Activated naive CD8-positive, alpha-beta T cell treated with anti-CD3 and anti-CD28 coated beads, Interleukin-2, amount 10 ng/mL, durations not matched to agents 7 days and 5 days (primary cell): ENCODE measurements at places on chromosomes 7 and 10. TPM values are rescaled to one million over a fixed set of nuclear protein-coding genes. Genes with fewer than 3 reads are reported as not detected.

GRCh38 chr7:44988701-44989100, 9.9 kb upstream of the MYO1G start:
- DNase-seq, result no peak
- peaks cover 33% of the 10 kb centered on the region for H3K4me1 ChIP-seq
- H3K4me3 ChIP-seq, result no peak overlapping the region
- peaks cover 26% of the 10 kb centered on the region for H3K36me3 ChIP-seq

- H3K4me3 ChIP-seq, result no peak overlapping the region
- no peaks in the 10 kb centered on the region for H3K27me3 ChIP-seq
- H3K36me3 ChIP-seq, result peaks cover 8% of the 10 kb centered on the region
- no peak overlapping the region for H3K27ac ChIP-seq
These were observed 107.9 kb downstream of the CYTH3 start for GRCh38 chr7:6164491-6164890.

- H3K36me3 ChIP-seq, result peaks cover 23% of the 10 kb centered on the region
- no peaks in the 10 kb centered on the region for H3K27me3 ChIP-seq
- no peak for DNase-seq
- peaks cover 27% of the 10 kb centered on the region for H3K4me1 ChIP-seq
- no peak overlapping the region for H3K27ac ChIP-seq
- no peak overlapping the region for H3K4me3 ChIP-seq
These were observed 51.3 kb downstream of the PRTFDC1 start for GRCh38 chr10:24900888-24901685.

DNA sequence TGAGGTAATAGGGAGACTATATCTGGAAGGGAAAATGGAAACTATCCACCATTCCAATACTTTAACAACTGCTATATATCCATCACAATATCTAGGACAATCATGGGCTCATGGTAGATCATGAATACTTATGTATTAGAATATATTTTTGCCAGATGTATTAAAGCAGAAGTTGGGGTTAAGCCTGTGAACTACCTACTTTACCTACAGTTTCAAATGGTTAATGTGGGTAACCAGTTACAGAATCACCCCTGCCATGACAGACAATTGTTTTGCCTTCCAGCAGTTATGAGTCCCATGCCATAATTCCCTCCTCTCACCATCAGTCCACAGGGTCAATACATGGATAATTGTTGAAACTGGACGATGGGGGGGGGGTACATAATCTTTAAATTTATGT, 29.9 kb upstream of the RAPGEF5 start:
- no peak overlapping the region for H3K27ac ChIP-seq
- DNase-seq, result no peak
- peaks cover 9% of the 10 kb centered on the region for H3K27me3 ChIP-seq
- no peak overlapping the region for H3K4me3 ChIP-seq
- H3K4me1 ChIP-seq, result no peaks in the 10 kb centered on the region
- H3K36me3 ChIP-seq, result no peaks in the 10 kb centered on the region

DNA sequence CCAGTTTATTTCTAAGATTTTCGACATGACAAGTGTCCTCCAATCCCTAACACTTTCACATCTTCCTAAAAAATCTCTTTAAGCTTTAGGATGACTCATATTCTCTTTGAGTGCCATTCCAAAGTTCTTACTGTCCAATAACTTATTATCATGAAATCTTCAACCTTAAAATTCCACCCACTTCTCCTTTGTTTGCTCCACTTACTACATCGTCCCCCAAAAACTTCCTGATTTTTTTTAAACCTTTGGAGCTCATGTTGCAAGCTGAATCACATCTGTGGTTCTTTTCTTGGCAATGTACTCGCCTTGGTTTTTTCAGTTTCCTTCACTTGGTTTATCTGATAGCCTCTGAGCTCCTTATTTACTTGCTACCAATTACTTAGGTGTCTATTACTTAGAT, 39.2 kb upstream of the JCAD start:
- peaks cover 25% of the 10 kb centered on the region for H3K27me3 ChIP-seq
- DNase-seq, result no peak
- H3K4me1 ChIP-seq, result no peaks in the 10 kb centered on the region
- no peaks in the 10 kb centered on the region for H3K36me3 ChIP-seq
- no peak overlapping the region for H3K4me3 ChIP-seq
- no peak overlapping the region for H3K27ac ChIP-seq

GRCh38 chr10:4804465-4804864, 21.5 kb upstream of the AKR1E2 start:
- H3K4me3 ChIP-seq, result no peak overlapping the region
- peaks cover 9% of the 10 kb centered on the region for H3K27me3 ChIP-seq
- H3K4me1 ChIP-seq, result no peaks in the 10 kb centered on the region
- H3K27ac ChIP-seq, result no peak overlapping the region
- DNase-seq, result no peak
- H3K36me3 ChIP-seq, result no peaks in the 10 kb centered on the region

- H3K27me3 ChIP-seq, result no peaks in the 10 kb centered on the region
- no peak overlapping the region for H3K4me3 ChIP-seq
- DNase-seq, result no peak
- no peaks in the 10 kb centered on the region for H3K4me1 ChIP-seq
- no peaks in the 10 kb centered on the region for H3K36me3 ChIP-seq
- H3K27ac ChIP-seq, result no peak overlapping the region
These were observed 644.4 kb downstream of the GRM8 start for GRCh38 chr7:126608339-126608776.

DNA sequence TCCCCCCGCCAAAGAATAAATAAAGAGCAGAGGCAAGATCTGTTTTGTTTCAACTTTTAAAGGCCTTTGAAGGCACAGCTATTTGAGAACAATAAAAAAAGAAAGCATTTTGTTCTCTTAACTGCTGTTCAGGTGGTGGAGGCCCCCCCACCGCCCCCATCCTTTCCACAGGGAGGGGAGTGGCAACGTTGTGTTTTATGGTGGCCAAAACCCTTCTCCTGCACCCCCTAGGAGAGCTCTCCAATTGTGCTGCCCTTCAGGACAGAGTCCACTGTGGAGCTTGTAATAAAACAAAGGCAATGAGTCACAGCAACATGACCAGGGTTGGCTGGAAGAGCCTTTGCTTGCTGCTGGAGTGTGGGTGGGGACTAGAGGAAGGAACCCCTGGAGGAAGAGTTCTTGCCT, 987.9 kb downstream of the KCNMA1 start:
- DNase-seq, result no peak
- H3K36me3 ChIP-seq, result no peaks in the 10 kb centered on the region
- no peak overlapping the region for H3K4me3 ChIP-seq
- H3K27me3 ChIP-seq, result no peaks in the 10 kb centered on the region
- H3K4me1 ChIP-seq, result no peaks in the 10 kb centered on the region

- no peak overlapping the region for H3K4me3 ChIP-seq
- peaks cover 13% of the 10 kb centered on the region for H3K36me3 ChIP-seq
- DNase-seq, result no peak
- no peak overlapping the region for H3K27ac ChIP-seq
- peaks cover 4% of the 10 kb centered on the region for H3K4me1 ChIP-seq
- no peaks in the 10 kb centered on the region for H3K27me3 ChIP-seq
These were observed 35.5 kb upstream of the C1GALT1 start for GRCh38 chr7:7146837-7147236.

- H3K27ac ChIP-seq, result no peak overlapping the region
- no peak for DNase-seq
- peaks cover 7% of the 10 kb centered on the region for H3K27me3 ChIP-seq
- H3K4me3 ChIP-seq, result no peak overlapping the region
- H3K4me1 ChIP-seq, result no peaks in the 10 kb centered on the region
These were observed 256.6 kb downstream of the RPS24 start for GRCh38 chr10:78290131-78290750.

- H3K4me3 ChIP-seq, result no peak overlapping the region
- H3K27ac ChIP-seq, result no peak overlapping the region
- no peak for DNase-seq
- no peaks in the 10 kb centered on the region for H3K27me3 ChIP-seq
- H3K36me3 ChIP-seq, result no peaks in the 10 kb centered on the region
- no peaks in the 10 kb centered on the region for H3K4me1 ChIP-seq
These were observed 546.8 kb downstream of the LRMDA start for GRCh38 chr10:75978213-75978612.

DIP2C gene
- total RNA-seq, result 1.7 TPM

PAOX gene
- total RNA-seq, result 7.2 TPM

SAP25 gene
- total RNA-seq, result 57.6 TPM

HSPA12A gene
- total RNA-seq, result 0.06 TPM
